Activated naive CD8-positive, alpha-beta T cell treated with anti-CD3 and anti-CD28 coated beads, Interleukin-2, amount 10 ng/mL, durations not matched to agents 7 days and 5 days (primary cell): ENCODE measurements at places on chromosomes 11 and 22.

DNA sequence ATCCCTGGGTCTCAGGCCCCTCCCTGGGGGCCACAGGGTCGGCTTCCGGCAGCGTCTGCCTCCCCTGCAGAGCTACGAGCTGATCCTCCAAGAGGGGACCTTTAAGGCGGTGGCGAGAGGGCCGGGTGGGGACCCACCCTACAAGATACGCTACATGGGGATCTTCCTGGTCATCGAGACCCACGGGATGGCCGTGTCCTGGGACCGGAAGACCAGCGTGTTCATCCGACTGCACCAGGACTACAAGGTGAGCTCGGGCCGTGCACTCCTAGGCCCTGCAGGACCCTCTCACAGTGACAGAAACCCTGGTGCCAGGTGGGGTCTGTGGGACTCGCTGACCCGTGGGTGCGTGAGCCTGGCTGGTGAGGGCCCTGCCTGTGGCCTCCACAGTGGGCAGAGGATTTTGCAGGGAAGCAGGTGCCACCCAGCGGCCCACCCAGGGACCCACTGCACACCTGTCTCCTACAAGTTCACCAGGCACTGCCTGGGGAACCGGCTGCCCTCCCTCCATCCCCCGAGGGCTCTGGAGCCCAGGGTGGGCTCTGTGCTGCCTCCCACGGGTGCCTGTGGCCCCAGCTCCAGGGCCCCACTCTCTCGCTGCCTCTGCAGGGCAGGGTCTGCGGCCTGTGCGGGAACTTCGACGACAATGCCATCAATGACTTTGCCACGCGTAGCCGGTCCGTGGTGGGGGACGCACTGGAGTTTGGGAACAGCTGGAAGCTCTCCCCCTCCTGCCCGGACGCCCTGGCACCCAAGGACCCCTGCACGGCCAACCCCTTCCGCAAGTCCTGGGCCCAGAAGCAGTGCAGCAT, 13.7 kb downstream of the MUC5B start:
- DNase-seq: no peak

- DNase-seq: no peak
Measured at GRCh38 chr11:71563406-71563805, 2.0 kb upstream of the KRTAP5-10 start.

DNA sequence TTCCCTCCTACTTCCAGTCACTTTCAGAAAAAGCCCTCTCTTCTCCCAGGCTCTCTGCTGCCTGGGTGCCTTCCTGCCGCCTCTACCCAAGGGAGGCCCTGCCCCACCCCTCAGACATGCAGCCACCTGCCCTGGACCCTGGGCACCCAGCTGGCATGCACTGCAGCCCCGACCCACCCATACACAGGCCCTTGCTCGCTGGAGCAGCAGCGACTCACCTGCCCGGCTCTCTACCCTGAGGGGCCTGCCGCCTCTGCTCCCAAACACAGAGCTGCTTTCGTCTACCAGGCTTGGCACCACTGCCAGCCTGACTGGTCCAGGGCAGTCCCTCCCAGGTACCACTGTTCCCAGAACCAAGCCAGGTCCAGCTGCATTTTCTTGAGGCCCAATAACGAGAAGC, 1.2 kb upstream of the TSSK2 start:
- DNase-seq: no peak

DNA sequence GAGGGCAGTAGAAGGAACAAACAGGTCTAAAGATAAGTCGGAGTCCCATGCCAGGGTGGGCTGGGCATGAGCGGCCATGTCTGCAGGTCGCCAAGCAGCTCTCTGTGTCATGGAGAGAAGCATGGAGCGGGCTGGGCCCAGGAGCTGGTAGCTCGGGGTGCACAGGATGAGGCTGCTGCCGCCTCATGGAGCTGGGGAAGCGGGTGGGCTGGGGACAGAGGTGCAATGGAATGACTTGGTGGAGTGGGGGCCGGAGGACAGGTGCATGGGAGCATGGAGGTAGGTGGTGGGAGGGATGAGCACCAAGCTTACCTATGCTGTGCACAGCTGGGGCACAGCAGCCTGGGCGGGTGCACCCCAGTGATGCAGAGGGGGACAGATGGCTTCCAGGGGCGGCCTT, 3.6 kb downstream of the NRXN2 start:
- DNase-seq: no peak

DNA sequence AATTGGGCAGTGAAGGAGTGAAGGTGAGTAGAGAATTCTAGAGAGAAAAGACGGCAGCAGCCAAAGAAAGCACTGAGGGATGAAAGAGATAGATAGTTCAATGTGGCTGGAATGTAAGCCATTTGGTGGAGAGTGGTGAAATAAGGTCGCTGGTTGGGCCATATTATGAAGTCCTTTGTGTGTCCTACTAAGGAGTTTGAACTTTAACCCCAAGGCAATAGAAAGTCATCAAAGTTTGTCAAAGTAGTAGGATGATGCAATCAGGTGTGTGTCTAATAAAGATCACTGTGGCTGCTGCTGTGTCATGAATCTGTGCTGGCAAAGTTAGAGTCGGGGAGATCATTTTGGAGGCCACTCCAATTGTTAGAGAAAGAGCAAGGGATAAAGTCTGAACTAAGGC, 18.7 kb downstream of the RNF121 start:
- DNase-seq: no peak

DNA sequence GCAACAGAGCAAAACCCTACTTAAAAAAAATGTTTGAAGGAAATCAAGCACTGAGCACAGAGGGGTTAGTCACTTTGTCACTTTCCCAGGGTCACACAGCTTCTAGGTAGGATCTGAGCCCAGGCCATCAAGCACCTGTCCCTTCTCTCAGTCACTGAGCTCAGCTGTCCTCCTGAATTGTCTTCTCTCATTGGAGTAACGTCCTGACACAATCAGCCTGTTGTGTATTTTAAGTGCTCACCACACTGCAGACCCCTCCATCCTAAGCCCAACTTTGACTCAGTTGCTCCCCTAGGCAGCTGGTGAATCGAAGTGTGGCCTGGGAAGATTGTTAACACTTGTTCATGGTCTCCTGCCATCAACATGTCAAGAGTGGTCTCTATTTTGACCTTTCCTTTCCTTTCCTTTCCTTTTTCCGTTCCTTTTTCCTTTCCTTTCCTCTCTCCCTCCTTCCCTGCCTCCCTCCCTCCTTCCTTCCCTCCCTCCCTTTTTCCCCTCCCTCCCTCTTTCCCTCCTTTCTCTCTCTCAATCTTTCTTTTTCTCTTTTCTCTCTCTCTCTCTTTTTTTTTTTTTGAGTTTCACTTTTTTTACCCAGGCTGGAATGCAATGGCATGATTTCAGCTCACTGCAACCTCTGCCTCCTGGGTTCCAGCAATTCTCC, 76.1 kb downstream of the PIWIL3 start:
- DNase-seq: no peak

- DNase-seq: no peak
Measured at GRCh38 chr22:40113696-40114095, 64.0 kb upstream of the TNRC6B start.
